Stimulated activated CD4-positive, alpha-beta T cell treated with anti-CD3 and anti-CD28 coated beads, Interleukin-12 subunit alpha, Interleukin-12 subunit beta, amount 100 ng/mL, for 24 hours (primary cell): ENCODE measurements at places on chromosomes 3 and 15.

- DNase-seq: no peak
These were observed 48.4 kb downstream of the DAPK2 start for GRCh38 chr15:63997715-63998442.

DNA sequence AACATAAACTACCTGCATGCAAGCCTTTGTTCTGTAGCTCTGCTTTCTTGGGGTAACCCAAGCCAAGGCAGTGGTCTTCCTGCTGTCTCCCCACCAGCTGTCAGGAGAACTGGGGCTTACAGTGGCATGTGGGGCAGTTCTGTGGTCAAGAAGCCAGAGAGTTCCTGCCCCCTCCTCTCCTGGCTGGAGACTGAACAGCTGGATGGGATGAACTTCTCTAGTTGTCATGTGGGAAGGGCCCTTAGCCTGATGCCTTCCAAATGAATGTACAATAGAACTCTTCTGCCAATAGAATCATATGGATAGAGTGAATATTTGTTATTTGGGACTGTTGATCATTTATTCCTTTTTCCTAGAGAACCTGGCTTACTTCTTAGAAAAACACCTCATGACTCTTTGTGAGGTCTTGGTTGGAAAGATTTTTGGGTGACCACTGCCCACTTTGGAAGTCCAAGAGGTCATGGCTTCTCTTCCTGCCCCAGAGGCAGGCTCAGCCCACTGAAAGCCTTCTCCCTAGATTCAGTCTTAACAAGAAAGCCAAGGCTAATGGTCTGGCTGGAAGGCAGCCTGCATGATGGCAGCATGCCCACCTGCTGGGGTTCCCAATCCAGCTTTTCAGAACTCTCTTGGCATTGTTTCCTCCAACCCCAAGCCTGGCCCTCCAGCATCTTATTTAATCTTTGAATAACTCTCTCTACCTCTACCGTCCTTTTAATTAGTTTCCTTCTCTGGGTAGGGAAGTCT is 462.9 kb upstream of the PROK2 start:
- no peak for DNase-seq

DNA sequence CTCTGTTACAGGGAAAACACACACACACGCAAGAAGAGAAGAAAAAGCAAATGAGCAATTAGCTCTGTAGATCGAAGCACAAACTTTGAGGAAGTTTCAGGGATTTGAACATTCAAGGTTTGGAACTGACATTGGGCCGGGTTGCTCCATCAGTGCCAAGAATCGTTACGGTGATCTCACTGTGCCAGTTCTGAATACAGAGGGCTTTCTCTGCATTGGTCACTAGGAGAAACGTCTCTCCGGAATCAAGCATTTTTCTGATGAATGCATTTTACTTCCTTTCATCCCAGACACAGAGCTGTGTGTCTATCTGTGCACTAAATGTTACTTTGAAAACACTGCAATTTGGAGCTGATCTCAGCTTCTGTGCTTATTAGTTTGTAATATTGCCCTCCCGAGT is 11.2 kb downstream of the HRH1 start:
- no peak for DNase-seq

GRCh38 chr3:27224197-27224596 is 145.0 kb downstream of the NEK10 start:
- DNase-seq: no peak

GRCh38 chr3:157294491-157294890 is 134.5 kb upstream of the CCNL1 start:
- DNase-seq: no peak
